ENCODE measurements at places on chromosomes 13 and 19.

DNA sequence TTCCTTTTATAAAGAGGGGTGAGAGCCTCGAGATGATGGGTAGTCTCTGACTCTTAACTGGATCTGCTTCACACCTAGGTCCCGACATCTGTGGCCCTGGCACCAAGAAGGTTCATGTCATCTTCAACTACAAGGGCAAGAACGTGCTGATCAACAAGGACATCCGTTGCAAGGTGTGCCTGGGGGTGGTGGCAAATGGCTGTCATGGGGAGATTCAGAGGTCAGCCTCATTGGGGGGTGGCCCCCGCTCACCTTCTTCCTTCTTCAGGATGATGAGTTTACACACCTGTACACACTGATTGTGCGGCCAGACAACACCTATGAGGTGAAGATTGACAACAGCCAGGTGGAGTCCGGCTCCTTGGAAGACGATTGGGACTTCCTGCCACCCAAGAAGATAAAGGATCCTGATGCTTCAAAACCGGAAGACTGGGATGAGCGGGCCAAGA is 1.6 kb downstream of the CALR start:
- DNase-seq: no peak

DNA sequence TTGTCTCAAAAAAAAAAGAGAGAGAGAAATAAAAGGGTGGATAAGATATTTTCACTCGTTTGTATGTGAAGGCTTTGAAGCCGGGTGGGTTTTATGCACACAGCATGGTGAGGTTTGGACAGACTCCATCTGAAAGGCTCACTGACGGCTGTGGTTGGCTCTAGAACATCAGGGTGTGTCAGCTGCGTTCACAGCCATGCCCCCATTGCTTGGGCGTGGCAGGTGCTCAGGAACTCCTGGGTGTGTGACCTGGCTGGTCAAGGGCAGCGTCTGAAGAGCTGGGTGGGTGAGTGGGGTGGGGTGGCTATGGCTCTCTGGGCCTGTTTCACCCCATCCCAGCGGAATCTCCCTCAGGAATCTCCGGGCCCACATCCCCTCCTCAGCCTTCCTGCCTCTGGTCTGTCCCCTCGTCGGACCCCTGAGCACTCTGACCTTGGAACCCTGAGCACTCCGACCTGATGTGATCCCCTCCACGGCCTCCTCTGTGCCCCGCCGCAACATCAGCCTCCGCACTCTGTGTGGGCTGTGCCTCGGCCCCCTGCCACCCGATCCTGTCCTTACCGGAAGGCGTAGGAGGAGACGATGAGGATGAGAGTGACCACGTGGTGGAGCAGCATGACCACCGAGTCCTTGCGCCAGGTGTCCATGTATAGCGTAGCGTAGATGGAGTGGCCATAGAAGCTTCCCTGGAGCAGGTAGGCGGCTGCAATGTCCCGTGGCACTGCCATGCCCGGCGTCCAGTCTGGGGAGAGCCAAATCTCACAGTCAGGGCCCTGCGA is 12.2 kb downstream of the CERS1 start:
- no peak for DNase-seq

- DNase-seq: no peak
These were observed 2.6 kb downstream of the VAV1 start for GRCh38 chr19:6774821-6775707.

DNA sequence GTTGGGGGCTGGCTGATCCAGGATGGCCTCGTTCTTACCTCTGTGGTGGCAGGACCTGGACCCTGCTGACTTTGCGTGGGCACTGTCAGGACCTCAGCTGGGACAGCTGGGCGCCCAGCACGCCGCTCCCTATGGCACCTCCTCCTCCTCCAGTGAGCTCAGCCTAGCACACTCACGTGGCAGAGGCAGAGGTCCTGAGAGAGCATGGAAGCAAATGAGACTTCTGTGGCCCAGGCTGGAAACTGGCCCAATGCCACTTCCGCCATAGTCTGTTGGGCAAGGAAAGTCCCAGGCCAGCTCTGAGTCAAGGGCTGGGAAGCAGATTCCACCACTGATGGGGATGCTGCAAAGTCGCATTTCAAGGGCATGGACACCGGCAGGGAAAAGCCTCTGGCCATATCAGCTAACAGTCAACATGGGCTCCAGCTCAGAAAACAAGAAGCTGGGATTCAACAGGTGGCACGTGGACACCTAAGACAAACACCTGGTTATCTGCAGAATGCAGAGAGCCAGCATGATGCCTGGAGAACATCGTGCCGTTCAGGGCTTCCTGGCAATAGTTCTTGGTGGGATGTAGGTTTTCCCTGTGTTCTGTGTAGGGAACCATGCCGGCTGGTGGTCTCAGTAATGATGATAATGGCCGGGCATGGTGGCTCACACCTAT is 16.7 kb downstream of the MYBPC2 start:
- DNase-seq: no peak

GRCh38 chr19:51607077-51607476 is 23.1 kb downstream of the SIGLEC5 start:
- DNase-seq: no peak

DNA sequence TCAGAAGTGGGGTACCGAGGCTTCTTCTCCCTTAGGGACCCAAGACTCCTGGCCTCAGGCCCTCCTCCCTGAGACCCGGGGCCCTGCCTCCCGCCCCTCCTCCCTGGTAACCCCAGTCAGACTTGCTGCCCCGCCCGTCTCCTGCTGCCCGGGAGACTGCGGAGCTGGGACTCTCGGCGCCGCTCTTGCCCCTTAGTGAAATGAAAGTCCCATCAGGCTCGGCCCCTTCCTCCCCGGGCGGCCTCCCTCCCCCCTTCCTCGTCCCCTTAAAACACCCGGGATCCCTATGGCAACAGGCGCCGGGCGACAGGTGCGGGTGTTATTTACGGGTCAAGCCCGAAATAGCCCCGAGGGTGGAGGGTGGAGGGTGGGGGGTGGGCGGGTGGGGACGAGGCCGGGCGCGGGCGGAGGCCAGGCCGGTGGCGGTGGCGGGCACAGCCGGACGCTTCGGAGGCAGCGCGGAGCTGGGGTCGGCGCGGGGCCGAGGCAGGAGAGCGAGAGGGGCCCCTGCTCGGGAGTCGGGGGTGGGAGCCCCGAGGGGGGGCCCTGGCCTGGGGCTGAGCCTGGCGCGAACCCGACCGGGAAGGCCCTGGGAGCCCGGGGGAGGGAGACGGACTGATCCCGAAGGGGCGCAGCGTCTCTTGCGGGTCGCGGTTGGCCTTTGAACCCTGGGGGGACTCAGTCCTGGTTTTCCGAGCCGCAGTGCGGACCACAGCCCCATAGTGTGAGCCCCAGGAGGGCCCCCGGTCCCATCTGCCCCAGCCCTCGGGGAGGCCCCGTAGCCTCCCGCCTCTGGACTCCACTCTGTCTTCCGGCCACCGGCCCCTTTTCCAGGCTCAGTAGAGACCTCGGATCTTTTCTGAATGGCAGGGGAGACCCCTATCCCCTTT is at the start of gene CACNG6:
CACNG6 (plus strand) TSS at position 414 of the 890 bp plus-strand sequence. CDS start 1,241 bp downstream, outside the sequence.
- DNase-seq: peak; percentile 46

- DNase-seq: no peak
These were observed 409 bp downstream of the FOSB start for GRCh38 chr19:45468159-45468651.

DNA sequence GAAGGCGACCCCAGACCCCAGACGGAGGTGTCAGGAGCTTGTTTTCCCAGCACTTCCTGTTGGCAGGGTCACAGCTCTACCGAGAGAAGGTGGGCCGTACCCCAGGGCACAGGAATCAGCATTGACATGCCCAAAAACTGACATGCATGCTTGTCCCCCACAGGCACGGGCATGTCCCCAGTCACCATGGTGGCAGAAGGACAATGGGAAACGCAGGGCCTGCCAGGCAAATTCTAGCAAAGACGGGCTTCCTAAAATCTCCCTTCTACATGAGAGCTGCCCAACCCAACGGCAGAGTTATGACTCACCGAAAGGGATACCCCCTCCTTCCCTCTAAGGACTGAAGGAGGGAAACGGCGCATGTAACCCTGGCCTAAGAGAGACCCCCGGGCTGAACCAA is 18.5 kb downstream of the TSHZ3 start:
- no peak for DNase-seq

Measured in left cardiac atrium (tissue), 4 donors.